CD4-positive, alpha-beta T cell treated with Interleukin-2 at 100 ng/mL for 4 hours (primary cell): ENCODE measurements at places on chromosomes 7 and 10.
A peak's percentile ranks its signal among the peaks of the same experiment; 100 is the strongest.

GRCh38 chr7:116577320-116577871 lies 52.6 kb downstream of the CAV1 start:
- DNase-seq = no peak

GRCh38 chr10:122173766-122174435 lies 97.2 kb upstream of the BTBD16 start:
- no peak for DNase-seq

DNA sequence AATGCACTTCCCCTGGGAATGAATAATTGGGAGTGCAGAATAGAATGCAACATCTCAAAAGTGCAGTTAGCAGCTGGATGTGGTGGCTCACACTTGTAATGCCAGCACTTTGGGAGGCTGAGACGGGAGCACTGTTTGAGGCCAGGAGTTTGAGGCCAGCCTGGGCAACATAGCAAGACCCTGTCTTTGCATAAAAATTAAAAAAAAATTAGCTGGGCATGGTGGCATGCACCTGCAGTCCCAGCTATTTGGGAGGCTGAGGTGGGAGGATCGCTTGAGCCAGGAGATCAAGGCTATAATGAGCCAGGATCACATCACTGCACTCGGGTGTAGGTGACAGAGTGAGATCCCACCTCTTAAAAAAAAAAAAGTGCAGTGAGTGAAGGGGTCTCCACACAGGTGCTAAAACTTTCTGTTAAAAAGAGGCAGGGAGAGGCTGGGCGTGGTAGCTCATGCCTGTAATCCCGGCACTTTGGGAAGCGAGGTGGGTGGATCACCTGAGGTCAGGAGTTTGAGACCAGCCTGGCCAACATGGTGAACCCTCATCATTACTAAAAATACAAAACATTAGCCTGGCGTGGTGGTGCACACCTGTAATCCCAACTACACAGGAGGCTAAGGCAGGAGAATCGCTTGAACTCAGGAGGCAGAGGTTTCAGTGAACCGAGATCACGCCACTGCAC lies 13.5 kb upstream of the ZMIZ1 start:
- DNase-seq = no peak

DNA sequence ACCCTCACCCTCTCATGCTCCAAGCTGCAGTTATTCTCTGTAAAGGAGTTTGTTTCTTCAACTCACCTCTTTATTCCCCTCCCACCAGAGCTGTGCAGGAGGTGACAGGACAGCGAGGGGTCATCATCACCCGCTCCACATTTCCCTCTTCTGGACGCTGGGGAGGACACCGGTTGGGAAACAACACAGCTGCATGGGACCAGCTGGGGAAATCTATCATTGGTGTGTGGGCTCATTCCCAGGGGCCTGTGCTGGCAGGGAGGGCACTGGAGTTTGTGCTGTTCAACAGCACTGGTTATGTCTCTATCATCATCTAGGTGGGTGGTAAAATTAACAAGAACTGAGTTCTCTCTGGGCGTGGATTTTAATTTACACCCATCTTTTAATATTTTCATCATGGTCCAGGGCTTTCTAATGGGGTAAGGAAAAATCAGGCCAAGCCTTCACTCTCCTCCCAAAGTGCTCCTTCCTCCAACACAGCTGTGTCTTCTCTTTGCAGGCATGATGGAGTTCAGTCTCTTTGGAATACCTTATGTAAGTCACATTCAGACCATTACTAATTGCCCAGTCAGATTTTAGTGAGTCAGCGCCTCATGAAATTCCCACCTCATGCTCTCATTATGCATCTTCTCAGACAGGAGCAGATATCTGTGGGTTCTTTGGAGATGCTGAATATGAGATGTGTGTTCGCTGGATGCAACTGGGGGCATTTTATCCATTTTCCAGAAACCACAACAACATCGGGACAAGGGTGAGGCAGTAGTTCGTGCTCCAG lies 61.6 kb downstream of the PRSS58 start:
- no peak for DNase-seq

- DNase-seq = peak; percentile 75
Observed at GRCh38 chr10:133335246-133336117, 1.2 kb downstream of the CALY start.

DNA sequence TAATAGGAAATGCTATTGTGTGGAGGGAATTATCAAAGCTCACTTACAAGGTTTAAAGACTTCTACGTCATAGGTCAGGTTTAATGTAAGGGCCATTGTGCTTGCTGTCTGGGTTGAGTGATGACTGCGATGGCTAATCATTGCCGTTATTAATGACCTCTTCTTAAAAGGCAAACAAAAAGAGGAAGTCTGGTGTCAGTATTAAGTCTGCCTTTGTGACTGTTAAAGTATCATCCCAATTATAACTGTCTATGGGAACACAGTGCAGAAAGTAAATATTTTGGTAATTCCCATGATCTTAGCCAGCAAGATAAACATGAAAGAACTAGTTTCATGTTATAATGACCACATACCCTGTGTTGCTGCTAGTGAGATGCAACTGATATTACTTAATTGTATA lies 382.4 kb downstream of the BBS9 start:
- no peak for DNase-seq

DNA sequence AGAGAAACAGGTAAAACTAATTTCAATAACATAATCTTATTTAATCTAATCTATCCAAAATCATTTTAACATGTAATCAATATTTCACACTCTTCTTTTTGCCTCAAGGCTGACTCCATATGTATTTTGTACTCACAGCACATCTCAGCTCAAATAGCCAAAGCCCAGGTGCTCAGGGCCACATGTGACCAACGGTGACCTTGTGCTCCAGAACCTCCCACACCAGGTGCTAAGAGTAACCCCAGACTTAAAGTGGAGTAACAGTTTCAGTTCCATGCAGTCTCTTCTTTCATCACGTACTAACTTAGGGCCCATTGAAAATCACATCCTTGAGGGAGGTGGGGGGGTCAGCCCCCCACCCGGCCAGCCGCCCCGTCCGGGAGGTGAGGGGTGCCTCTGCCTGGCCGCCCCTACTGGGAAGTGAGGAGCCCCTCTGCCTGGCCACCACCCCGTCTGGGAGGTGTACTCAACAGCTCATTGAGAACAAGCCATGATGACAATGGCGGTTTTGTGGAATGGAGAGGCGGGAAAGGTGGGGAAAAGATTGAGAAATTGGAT lies 47.3 kb downstream of the NCAPG2 start:
- DNase-seq = no peak

- no peak for DNase-seq
Observed at GRCh38 chr7:127154101-127154500, 98.6 kb downstream of the GRM8 start.

DNA sequence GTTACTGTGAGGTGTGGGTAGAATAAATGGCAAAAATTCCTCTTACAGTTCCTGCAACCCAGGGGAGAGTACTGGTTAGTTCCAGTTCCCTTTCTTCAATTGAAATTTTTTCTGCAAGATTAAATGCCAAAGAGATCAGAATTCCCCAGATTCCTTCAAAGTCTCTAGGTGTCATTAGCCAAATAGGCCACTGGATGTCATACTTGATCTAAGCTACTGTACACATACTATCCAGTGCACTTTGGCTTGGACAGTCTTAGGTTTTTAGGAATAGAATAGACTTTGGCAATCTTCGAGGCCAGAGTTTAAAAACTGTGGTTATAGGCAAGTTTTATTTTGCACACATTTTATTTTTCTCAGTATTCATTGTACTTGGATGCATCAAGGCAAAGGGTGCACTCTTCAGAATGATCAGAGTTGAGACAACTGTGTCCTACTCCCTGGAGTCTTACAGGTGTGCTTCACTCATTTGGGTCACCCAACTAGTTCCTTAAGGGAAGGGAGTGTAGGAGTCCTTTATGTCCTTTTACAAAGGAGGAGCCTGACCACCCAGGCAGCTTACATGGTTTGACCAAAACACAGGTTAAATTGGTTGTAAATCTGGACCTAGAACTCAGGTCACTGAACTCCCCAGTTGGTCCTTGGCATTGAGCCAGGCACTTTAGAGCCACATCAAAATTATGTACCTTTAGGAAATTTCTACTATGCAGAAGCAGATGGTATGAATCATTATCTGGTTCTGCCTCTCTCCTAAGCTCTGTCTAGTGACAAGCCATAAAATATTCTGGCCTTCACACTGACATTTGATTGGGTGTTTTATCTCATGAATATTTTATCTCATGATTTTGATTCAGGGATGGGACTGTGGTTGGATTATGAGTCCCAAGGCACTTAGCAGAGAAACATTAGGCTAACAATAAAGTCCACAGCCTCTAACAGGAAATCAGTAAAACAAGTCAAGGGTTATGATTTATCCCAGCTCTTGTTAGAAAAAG lies 49.5 kb downstream of the ASAH2B start:
- DNase-seq = no peak

DNA sequence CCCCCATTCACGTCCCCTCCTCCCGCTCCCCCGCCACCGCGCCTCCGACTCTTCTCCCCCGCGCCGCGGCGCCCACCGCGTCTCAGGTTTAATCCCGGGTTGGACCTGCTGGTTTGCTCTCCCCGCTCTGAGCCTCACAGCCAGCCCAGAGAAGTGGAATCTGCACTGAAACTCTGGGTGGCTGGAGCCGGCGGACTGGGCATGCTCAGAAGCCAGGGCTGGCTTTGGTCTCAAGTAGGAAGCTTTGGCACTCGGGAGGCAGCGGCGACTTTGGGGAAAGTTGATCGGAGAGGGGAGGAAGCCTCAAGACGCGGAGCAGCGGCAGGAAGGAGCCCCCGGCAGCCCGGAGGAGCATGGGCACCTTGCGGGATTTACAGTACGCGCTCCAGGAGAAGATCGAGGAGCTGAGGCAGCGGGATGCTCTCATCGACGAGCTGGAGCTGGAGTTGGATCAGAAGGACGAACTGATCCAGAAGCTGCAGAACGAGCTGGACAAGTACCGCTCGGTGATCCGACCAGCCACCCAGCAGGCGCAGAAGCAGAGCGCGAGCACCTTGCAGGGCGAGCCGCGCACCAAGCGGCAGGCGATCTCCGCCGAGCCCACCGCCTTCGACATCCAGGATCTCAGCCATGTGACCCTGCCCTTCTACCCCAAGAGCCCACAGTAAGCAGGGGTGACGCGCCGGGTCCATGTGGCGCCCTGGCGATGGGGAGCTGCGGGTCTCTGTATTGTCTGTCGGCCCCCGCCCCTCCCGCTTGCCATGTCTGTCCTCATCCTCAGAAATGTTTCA lies at the start of gene PRKG1:
Gene PRKG1 (plus strand): TSS at position 250 of the 791 bp plus-strand sequence.
- DNase-seq = no peak

DNA sequence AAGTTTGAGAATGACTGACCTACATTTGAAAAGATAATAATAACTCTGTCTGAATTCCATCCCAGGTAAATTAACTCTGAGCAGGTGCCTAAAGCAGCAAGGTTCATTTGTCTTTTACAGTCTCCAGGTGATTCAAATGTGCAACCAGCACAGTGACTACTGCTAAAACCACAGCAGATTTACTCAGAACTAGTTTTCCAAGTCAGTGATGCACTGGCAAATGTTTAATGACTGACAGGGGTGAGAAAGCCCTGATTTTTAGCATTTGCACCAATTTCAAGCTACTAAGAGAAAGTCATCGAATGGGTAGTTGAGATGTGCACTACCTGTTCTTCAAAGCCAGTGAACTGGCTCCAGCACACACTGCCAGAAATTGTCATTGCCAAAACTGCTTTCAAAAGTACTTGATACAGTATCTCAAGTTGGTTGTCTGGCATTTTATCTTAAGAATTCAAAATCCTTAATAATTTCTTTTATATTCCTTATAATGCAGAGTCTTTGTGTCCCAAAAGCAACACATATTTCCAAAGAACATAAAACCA lies 60.3 kb downstream of the ATOH7 start:
- DNase-seq = no peak

GRCh38 chr10:111129363-111129762 lies 52.5 kb downstream of the ADRA2A start:
- DNase-seq = no peak

- DNase-seq = no peak
Observed at GRCh38 chr7:2512179-2512661, 7.4 kb upstream of the LFNG start.

- no peak for DNase-seq
Observed at GRCh38 chr7:101299511-101300464, 21.8 kb downstream of the IFT22 start.

DNA sequence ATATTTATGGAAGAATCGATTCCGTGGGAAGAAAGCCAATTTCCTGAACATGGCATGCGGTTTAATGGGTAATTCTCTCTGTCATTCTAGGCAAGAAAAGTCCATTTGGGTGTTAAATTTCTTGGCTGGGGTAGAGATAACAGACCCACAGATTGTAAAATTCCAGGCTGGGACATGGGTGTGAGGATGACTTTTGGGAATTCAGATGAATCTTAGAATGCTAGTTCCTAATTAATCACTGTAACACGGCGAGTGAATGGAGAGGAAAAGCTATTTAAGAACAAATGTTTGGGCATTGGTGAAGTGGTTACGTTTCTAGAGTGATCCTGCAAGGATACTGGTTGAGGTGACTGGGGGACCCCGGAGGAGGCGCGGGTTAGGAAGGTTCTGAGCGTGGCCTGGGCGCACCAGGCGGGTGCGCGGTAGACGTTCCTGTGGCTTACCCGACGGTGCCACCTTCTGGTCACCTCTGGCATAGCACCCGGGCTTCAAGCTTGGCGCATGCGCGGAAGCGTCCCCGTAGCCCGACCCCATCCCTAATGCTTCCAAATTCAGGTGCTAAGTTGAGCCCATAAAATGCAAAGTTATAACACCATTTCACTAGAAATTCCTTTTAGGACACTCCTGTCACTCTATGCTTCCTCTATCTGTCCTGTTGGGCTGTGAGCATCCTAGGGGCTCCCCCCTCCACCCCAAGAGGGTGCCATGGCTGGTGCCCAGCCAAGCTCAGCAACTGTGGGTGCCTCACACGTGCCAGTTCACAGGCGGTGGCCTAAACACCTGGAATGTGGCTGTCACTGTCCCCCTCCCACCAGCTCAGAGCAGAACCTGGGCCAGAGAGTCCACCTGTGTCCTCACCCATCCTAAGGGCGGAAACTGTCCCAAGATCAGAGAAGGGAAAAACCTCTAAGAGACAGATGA lies 104.4 kb downstream of the PTPRE start:
- peak; percentile 87 for DNase-seq

DNA sequence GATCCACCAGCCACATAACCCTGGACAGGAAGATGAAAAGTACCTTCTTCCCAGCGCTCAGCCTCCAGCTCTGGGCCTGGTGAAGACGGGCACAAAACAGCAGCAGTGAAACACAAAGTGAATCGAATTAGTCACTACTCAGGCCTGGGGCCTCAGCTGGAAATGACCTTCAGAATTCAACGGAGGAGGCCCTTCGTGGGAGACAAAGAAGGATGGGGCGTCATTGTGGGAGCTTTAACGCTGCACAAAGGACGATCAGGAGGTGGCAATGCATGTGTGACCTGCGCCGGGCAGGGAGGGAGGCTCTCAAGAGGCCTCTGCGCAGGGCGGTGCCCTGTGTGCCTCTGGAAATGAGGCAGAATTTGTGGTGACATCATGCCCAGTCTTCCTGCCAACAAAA lies 161.9 kb downstream of the DNAJB6 start:
- DNase-seq = no peak
